Right renal cortex interstitium (tissue), 3 donors: ENCODE measurements at places on chromosomes 12 and 14. TPM values are rescaled to one million over a fixed set of nuclear protein-coding genes. Genes with fewer than 3 reads are reported as not detected.

Gene SOX5
- 7.5 TPM for polyA plus RNA-seq

- DNase-seq, result peak; percentile 98
Measured at GRCh38 chr12:71663561-71664410, at the start of the genes THAP2 and ZFC3H1. TSS of gene THAP2 (plus strand) at chr12:71664301. CDS start at chr12:71664510, 209 bp downstream. TSS of gene ZFC3H1 (minus strand) at chr12:71663848. CDS start at chr12:71663610, 238 bp downstream.

- no peak for DNase-seq
Measured at GRCh38 chr14:55015006-55015405, 11.9 kb downstream of the WDHD1 start.

Gene GPHN
- polyA plus RNA-seq, result 82.6 TPM

DNA sequence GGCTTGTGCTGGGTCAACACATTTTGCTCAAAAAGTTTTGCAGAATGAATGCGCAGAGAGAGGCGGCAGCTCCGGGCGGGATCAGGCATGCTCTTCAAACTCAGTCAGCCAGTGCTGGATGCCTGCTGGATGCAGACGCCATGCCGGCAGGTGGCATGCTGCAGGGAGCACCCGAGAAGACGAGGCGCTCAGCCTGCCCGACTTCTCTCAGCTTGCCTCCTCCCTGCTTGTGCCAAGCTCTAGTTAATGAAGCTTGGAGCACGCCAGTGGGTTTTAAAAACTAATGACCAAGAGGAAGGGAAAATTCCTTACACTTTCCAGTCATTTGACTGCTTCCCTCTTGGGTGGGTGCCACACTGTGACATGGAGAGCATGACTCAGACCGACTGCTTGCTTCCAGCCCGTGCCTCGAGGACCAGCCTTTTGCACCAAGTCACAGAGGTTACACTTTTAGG, 39.8 kb downstream of the SLC24A4 start:
- DNase-seq, result no peak

Gene MORN3
- polyA plus RNA-seq, result 1.7 TPM

Gene SLCO1B3
- polyA plus RNA-seq, result not detected

- no peak for DNase-seq
Measured at GRCh38 chr12:62434494-62435302, 31.9 kb upstream of the MON2 start.

DNA sequence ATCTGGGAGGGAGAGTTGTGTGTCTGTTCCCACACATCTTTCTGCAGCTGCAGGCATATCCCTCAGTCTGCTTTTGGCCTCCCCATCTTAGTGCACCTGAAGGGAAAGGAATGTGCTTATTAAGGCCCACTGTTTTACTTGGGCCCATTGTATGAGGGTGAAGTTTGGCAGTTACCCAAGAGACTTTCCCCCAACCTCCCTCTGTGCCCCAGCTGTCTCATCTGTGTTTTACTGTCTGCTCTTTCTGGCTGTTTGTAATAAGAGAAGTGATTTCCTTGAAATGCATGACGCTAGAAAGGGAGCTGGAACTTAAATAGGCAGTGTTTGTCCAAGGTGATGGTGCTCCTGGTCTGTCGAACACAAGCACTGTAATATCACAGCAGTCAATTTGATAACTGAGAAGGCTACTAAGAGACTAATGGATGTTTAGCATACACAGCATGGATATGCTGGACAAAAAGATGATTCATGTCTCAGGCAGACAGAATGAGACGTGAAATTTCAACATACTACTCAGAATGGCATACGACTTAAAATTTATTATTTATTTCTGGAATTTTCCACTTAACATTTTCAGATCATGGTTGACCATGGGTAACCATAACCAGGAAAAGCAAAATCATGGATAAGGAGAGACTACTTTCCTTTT, 43.6 kb downstream of the FSCB start:
- DNase-seq, result no peak

Gene MYF6
- 0.17 TPM for polyA plus RNA-seq
